AG09309 (cell line): ENCODE measurements at places on chromosomes 6 and 20.

DNA sequence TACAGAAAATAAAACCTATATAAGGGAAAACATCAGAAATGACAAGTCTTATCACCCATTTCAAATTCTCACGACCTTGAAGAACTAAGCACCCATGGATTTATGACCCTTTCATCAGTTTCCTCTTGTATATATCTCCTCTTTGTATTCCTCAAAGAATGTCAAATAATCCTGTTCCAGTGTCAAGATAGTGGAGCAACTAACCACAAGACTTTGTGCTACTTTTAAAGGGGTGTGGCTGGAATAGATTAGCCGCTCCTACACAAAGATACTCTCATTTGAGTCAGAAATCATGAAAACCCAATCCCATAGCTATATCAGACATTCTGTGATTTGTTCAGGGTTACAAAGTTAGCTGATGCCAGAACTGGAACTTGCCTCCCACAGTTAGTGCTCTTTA lies 6.6 kb downstream of the REPS1 start:
- DNase-seq = no peak

DNA sequence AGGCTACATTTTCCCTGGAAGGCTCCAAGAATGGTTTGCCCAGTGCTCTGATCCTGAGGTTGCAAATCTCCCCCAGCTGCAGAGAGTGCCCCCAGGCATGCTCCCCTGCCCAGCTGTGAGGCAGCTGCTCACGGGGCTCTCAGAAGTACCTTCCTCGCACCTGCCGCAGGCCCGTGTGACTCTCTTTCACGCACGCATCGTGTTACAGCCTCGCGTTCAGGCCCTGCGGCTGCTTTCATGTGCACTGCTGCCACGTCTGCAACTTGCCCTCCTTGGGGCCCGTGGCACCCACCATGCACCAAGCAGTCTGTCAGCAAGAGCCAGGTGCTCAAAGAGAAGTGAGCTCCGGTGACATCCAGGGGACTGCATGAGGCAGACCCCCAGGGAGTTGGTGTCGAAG lies 28.6 kb upstream of the SPO11 start:
- no peak for DNase-seq

DNA sequence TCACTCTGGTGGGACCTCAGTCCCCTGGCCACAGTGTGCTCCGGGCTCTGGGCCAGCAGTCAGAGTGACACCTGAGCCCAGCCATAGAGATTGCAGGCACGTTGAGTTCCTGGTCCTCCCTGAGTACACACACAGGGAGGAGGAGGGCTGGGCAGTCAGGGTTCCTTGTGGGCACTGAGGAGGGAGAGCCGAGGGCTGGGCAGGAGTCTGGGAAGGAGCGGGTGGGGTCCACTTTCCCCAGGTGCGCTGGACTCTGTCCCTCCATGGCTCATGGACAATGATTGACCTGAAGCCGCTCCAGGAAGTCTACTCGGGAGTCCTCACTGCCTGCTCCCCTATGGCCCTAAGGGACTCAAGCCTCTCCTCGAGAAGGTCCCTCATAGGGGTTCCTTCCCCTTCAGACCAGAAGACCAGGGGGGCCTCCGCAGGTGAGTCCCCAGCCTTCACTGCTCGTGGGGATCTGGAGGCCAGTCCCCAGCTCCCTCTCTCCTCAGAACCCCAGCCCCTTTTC lies 1.1 kb downstream of the SLC44A4 start:
- DNase-seq = no peak

DNA sequence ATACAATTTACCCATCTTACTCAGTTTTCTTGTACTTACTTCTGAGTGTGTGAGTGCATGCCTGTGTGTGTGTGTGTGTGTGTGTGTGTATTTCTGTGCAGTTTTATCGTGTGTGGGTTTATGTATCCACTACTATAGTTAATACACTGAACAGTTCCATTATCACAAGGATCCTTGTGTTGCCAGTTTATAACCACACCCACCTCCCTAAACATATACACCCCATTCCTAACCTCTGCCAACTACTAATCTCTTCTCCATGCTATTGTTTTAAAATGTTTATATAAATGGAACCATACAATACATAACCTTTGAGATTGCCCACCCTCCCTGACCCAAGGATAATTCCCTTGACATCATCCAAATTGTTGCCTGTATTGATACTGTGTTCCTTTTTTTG lies 18.7 kb downstream of the POFUT1 start:
- DNase-seq = no peak

DNA sequence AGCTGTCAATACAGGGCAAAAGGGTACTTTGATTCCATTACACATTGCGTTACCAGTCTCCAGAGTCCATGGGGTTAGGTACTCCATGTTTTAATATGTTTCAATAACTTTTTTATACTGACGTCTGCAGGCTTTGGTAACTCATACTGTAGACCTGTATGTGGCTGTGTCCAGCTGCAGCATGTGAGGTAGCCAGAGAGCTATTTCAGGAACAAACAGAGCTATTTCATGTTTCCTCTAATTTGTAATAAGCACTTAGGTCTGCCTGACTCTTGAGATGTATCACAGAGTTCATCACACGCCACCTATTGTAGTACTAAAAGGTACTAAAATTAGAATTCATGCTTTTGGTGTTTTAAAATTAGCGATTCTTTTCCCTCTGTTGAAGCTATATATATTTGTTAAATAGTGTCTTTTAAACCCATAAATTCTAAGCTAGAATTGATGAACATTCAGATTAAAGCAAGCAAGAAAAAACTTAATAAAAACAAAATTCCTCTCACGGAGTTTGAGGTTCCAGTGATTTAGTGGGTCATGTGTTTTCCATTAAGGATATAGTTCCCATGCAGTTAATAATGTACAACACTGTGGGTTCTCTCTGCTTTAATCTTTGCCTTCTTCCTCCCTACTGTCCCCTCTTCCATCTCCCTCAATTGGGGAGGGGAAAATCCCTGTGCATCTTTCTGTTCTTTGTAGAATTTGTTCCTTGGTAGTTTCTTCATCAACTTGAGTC lies 37.0 kb downstream of the FOXO3 start:
- DNase-seq = no peak

- DNase-seq = peak; percentile 84
Observed at GRCh38 chr6:159184559-159184958, 15.4 kb downstream of the FNDC1 start.

DNA sequence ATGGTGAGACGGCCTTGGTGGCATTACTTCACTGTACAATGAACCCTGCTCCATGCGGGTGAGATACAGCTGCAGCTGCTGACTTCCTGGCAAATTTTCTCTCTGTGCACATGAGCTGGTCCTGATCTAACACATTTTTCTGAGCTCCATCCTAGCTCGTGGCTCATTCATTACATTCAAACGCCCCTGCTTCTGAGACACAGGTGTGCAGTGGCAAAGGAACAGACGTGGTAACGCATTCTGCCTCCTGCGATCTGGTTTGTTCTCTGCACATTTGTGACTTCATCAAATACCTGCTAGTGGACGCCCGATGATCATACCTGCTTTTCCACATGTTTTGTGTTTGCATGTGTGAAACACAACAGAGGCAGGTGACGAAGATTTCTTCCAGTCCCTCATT lies 189.6 kb upstream of the PDE10A start:
- DNase-seq = no peak

DNA sequence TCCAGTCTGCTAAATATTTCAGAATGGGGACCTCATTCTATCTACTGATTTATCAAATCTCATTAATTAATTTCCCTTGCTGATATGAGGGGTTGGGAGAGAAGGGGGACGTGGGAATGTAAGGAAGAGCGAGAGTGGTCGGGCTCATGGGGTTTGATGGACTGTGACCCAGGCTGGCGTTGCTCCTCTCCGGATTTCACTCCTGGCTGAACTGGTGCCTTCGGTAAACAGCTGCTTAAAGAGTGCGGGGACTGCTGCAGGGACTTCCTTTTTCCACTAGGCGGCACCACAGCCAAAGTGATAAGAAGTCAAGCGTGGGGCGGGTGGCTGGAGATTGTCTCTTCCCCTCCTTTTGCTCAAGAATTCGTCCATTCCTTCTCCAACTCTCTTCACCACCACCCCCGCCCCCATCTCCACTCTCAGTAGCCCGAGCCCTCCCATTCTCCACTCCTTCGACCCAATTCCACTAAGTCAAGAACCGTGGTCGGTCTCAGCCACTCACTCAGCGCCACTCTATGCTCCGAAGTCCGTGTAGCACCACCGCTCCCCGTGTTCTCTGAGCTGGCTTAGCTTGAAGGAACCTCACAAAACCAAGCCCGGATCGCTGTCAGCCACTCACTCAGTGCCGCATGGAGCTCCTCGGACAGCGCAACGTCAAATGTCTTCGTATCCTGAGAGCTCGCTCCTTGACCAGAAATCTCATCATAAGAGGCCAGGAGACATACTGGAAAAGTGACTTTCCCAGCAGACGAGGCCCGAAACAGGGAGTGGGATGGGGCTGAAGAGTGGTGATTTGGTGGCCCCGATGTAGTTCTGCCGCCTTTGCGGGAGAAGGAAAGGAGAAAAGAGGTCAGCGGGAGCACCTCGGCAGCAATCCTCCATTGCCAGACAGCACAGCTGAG lies 9.7 kb downstream of the TRIM31 start:
- DNase-seq = peak; percentile 50

- no peak for DNase-seq
Observed at GRCh38 chr6:146550911-146551310, 7.3 kb downstream of the RAB32 start.

DNA sequence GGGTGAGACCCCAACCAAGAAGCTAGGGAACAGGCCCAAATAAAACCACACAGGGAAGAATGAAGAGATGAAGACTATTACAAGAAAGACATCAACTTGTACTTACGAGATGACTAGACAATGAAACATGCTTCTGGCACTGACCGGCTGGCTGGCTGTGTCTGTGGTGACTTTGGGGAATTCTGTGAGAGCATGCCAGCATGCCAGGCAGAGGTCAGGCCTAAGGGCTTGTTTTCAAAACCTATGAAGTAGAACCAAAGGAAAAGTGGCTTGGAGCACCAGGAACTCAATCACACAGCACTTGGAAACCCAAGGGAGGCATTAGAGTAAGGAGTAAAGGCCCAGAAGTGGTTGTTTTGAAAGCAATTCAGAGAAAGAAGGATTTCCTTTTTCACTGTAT lies 28.4 kb upstream of the GSTA3 start:
- DNase-seq = no peak

GRCh38 chr6:137570393-137570792 lies 76.2 kb upstream of the OLIG3 start:
- no peak for DNase-seq

DNA sequence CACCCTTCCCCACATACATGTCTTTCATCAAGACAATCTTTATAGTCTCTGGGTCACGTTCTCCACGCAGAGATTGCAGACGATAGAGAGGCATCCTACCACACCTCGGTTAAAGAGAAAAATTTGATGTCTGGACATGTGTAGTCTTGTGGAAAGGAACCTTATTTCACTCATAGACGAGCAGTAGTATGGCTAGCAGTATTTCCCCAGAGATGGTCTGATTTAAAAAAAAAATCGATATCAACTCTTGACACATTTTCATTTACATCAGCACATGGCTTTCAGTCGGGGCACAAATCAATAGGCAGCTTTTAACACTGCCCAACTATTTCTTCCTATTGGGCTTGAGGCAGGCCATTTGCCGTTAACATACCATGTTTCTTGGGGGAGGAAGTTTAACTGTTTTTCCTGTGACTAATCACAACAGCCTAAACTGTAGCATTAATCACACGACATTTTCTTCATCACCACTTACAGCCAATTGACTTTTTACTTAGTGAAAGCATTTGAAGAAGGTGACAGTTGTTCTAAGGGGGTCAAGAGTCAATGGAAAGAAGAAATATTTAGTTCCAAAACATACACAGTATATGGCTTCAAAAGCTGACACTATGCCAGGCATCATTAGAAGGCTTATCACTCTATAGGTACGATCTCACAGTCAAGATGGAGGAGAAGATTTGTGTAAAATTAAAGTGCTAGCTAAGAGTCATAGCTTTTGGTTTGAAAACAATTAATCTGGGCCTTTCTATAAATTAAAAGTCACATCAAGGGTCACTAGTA lies 129.5 kb upstream of the HDAC2 start:
- no peak for DNase-seq

- no peak for DNase-seq
Observed at GRCh38 chr6:64874776-64875175, 832.2 kb downstream of the EYS start.

DNA sequence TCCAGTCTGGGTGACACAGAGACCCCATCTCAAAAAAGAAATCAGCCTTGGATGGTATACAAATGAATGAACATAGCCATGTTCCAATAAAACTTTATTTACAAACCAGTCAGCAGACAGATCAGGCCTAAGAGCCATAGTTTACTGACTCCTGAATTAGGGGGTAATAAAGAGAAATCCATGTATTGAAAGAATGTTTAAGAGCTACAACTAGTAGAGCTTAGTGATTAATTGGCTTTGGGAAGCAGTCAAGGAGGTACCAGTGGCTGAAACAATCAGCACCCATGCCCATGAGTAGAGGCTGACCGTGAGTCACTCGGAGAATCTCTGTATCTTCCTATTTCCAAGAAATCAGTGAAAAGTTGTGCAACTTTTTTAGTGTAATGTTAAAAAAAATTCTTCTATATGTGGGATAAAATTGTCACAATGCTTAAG lies 223.6 kb upstream of the RREB1 start:
- DNase-seq = peak; percentile 28

GRCh38 chr6:44275271-44275748 lies 5.1 kb downstream of the TMEM151B start:
- no peak for DNase-seq

DNA sequence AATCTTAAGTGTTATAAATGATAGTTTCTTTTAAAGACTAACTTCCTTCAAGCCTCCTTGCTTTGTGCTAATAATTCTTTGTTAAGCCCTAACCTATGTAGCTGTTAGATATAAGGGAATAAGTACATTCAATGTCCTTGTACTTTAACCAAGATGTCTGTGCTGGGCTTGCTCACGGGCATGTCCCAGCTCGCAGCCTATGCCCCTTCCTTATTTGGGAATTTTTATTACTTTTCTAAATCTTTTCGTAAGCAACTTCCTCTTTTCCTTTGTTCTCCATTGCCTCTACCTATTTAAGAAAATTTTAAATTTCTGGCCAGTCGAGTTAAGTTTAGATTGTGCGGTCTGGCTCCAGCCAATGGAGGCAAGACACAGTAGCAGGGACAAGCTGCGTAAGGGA lies 26.0 kb upstream of the CDK19 start:
- no peak for DNase-seq

GRCh38 chr6:10791673-10792072 lies 44.1 kb downstream of the TMEM14B start:
- no peak for DNase-seq

GRCh38 chr20:37882961-37883712 lies 19.8 kb upstream of the VSTM2L start:
- DNase-seq = no peak

DNA sequence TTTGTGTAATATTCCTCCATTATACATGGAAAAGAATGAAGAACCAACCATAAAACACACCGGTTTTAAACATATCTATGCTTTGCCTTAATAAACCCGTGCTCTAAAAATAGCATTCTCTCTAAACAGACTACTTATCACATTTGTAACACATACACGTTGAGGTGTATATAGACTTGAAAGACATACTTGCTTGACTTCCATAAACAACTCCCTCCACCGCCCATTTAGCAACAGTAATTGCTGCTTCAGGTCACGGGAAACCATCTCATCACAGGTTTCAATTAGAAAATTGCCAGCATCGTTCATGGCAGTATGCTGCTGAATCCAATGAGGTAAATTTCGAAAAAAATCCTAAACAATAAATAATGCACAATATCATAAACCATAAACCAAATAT lies 174.0 kb downstream of the SYNE1 start:
- no peak for DNase-seq
